Activated CD4-positive, alpha-beta T cell treated with anti-CD3 and anti-CD28 coated beads, Interleukin-2, amount 50 U/mL, for 24 hours (primary cell): ENCODE measurements at places on chromosomes 12 and 14.

- no peak for DNase-seq
Observed at GRCh38 chr12:49189731-49190716, 1.1 kb upstream of the TUBA1A start.

- DNase-seq, result no peak
Observed at GRCh38 chr14:100081997-100082625, 16.9 kb downstream of the EVL start.

DNA sequence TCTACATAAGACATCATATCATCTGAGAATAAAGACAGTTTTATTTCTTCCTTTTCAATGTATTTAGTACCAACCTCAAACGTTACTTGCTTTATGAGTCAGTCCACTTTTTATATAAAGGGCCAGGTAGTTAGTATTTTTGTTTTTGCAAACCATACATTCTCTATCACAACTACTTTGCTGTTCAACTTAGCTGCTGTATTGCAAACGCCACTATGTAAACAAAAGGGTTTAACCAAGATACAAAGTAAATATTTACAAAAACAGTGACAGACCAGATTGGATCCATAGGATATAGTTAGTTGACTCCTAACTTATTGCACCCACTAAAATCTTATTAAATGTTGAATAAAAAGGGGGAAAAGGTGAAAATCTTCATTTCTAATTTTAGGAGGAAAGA is 87.7 kb upstream of the FOXG1 start:
- DNase-seq, result no peak

GRCh38 chr14:90808759-90809529 is 7.3 kb downstream of the TTC7B start:
- no peak for DNase-seq

DNA sequence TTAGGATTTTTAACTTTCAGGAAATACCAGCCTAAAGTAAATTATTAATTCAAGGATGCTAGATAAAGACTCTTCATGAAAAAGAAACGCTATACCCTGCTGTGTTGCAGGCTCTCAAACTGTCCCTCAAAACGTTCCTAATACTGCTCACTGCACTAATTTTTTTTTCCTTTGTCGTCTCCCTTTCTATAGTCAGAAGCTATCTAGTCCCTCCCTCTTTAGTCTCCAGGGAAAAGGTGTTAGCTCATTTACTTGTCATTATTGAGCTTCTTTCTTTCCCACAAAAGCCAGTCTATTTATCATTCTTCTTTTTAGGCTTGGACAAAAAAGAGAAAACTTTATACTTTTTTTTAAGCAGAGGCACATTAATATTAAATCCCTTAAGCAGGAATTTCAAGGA is 30.3 kb upstream of the INSM2 start:
- no peak for DNase-seq

DNA sequence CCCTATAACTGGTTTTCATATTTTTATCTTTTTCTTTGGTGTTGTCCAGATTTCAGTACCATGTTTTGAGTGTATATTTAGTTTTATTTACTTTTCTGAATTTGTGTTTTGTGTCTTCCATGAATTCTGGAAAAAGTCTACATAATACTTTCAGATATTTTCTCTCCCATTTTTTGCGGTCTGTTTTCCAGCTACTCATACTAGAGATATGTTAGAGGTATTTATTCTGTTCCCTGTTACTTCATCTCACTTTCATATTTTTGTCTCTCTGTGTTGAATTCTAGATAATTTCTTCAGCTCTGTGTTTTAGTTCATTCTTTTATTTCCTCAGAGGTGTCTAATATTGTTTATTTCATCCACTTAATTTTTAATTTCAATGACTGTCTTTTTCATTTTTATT is 74.2 kb downstream of the IFT81 start:
- DNase-seq, result no peak

GRCh38 chr12:16604596-16605252 is 1.2 kb downstream of the LMO3 start:
- no peak for DNase-seq

DNA sequence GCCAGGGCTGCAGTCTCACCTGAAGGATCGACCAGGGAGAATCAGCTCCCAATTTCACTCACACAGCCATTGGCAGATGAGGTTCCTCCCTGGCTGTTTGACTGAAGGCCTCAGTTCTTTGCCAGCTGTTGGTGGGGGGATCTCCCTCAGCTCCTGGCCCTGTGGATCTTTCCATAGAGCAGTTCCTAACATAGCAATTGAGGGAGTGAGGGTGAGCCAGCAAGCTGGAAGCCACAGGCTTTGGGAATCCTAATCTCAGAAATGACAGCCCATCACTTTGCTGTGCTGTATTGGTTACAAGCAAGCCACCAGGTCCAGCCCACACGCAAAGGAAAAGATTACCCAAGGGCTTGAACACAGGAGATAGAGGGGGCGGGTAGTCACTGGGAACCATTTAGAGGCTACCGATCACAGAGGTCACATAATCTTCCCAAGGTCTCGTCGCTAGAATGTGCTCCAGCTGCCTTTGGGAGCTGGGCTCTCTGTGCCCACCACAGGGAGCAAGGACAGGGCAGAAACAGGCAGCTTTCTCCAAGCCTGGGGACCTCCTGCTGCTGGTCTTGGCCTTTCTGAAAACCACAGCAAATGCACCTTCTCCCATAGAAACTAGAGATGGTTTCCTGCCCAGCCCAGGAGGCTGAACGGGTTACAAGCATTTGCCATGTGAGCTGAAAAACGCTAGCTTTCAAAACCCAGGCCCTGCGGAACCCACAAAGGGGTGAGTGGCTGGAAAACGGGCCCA is 4.6 kb upstream of the OTUB2 start:
- no peak for DNase-seq

DNA sequence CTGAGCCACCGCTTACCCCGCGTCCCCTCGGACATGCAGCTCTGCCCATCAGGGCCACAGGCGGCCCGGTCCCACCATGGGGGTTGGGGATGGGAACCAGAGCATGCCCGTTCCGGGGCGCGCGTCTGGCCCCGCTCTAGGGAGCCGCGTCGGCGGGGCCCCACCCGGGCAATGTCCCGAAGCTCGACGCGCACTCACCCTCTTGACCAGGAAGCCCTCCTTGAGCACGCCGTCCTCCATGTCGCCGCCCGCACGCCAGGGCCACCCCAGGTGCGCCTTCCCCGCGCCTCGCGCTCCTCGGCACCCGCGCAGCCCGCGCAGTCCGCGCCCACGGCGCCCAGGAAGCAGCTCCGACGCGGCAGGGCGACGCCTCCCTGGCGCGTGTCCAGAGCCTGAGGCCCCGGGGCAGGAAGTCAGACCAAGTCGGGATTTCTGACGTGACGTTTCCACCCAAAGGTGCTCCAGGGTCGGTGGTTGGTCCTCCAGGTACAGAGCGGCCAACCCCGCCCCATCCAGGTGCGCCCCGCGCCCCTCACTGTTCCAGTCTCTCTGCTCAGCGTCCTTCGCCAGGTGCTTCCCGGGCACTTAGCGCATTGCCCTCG is at the start of gene PLEK2:
TSS of gene PLEK2 (minus strand) at position 346 of the 602 bp plus-strand sequence. CDS start at position 240, 106 bp downstream.
- DNase-seq, result peak; percentile 6
